Midbrain (tissue), 1 donor: ENCODE measurements at places on chromosomes 13 and 19.

DNA sequence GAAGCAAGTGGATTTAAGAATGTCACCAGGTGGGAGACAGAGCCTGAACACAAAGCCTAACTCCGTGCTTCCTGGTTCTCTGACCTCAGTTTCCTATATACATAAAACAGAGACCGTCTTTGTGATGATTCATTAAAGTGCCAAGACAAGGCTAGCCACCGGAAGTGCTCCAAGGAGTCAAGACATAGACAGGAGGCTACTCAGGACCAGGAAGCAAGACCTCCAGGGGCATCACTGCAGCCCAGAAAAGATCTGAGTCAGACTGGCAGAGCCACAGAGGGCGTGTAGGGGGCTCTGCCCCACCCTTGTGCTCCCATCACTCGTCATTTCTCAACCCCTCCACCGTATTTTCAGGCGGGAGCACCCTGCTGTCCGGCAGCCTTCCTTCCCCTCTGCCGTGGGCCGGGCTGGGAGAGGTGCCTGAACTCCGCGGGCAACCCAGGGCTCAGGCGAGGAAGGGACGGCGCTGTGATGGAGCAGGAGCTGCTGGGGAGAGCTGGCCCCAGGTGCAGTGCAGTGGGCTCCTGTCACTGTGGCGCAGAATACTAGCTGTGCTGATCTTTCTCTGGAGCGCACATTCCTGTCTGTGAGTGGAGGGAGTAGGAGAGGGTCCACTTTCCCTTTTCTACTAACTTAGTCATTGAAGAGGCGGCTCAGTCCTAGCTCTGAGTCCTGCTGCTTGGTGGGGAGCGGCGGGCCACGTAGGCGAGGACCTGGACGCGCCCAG, 134.7 kb upstream of the GPR12 start:
- no peak for DNase-seq

DNA sequence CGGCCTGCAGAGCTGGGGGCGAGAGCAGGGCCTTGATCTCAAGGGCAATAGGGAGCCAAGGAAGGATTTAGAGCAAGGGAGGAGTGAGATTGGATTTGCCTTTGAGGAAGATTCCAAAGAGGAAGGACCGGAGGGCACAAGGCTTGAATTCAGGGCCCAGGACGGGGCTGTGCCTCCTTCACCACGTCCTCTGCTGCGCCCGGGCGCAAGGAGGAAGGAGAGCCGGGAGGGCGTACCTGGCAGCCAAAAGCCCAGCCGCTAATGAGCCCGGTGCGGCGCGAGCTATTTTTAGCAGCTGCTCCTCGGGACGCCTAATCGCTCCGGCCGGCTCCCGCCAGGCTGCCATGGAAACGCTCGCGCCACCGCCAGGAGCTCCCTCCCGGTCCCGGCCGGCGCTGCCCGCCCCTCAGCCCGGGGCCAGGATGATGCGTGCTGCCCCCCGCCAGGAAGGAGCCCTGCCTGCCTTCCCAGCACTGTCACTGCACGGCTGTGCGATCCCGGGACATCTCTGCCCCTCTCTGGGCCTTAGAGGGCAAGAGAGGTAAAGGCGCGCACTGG, 31.3 kb downstream of the TINCR start:
- peak; percentile 59 for DNase-seq

- no peak for DNase-seq
Measured at GRCh38 chr13:109910194-109910593, 123.8 kb upstream of the IRS2 start.

GRCh38 chr19:38284422-38284821, 19.6 kb upstream of the C19orf33 start:
- DNase-seq, result no peak

- no peak for DNase-seq
Measured at GRCh38 chr13:38656699-38657098, 30.2 kb upstream of the FREM2 start.

GRCh38 chr19:50720921-50721381, 1.3 kb upstream of the SHANK1 start:
- DNase-seq, result no peak

DNA sequence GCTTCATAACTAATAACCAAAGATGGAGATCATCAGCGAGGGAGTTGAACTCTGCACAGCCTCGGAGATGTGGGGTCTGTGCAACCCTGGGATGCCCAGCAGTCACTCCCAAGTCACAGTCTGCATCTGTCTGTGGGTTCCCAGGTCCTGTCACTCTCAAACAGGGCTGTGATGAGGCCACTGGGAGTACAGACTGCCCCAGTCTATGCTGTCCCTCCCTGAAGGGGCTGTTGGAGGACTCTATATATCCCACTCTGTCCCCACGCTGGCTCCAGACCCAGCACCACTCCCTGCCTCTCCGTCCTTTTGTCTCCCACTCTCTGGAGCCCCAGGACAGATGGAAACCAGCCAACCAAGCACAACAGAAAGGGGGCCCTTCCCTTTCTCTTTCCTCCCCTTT, 26.2 kb upstream of the C13orf42 start:
- DNase-seq, result no peak

GRCh38 chr19:11324079-11324661, 15.3 kb downstream of the RAB3D start:
- DNase-seq, result peak; percentile 66

DNA sequence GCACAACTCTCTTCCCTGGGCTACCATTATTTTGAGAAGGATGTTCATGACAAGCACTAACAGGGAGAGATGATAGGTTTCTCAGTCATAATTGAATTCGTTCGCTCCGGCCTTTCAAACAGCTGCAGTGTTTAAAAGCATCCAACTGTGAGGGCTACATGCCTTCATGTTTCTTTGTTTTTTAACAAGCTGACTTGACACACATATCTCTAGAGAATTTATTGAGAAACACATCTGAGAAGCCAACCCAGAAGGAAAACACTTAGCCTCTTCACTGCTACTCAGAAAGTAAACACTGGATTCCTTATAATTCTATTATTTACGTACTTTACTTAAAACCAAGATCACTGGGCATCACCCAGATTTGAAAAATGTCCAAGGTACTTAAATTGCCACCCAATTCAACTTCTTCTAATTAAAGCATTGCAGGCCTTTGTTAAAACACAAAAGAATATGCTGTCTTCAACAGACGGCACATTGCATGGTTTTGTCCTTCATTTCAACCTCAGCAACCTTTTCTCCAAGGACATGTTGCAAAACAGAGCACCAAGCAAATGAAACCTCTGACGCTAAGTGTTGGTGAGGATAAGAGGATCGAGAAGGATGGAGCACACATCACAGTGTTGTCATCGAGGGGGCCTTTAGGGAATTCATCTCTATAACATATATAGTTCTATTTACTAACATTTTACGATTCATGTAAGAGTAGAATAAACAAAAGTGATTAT, 75.8 kb downstream of the TBC1D4 start:
- no peak for DNase-seq

DNA sequence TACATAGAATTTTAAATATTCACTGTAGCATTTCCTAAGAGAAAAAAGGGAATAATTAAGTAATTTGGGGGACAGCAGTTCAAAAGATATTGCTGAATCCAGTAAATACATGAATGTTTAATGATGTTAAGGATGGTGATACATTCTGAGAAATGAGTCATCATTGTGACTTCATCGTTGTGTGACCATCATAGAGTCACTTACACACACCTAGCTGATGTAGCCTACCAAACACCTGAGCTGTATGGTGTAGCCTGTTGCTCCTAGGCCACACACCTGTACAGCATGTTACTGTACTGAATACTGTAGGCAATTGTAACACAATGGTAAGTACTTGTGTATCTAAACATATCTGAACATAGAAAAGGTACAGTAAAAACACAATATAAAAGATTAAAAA, 34.8 kb downstream of the ATP7B start:
- DNase-seq, result no peak

- DNase-seq, result no peak
Measured at GRCh38 chr19:10086591-10087192, 575 bp downstream of the SHFL start.

DNA sequence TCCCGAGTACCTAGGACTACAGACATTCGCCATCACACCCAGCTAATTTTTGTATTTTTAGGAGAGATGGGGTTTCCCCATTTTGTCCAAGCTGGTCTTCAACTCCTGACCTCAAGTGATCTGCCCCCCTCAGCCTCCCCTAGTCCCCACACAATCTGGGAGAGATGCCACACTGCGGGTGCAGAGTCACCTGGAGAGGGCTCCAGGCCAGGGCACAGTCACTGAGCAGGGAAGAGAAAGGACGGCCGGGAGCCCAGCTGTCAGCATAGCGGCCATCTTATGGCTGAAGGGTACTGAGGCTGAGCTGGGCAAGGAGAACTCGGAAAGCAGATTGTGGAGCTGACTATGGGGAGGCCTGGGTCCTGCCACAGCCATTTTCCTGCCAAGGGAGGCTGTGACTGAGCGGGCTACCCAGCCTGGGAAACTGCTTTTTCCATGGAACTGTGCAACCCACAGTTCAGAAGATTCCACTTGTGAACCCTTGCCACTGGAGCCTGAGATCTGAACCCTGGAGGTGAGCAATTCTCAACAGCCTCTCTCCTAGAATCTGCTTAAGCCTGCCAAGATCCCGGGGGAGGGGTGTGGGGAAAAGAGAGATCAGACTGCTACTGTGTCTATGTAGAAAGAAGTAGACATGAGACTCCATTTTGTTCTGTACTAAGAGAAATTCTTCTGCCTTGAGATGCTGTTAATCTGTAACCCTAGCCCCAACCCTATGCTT, 109.2 kb downstream of the ZNF486 start:
- DNase-seq, result no peak

DNA sequence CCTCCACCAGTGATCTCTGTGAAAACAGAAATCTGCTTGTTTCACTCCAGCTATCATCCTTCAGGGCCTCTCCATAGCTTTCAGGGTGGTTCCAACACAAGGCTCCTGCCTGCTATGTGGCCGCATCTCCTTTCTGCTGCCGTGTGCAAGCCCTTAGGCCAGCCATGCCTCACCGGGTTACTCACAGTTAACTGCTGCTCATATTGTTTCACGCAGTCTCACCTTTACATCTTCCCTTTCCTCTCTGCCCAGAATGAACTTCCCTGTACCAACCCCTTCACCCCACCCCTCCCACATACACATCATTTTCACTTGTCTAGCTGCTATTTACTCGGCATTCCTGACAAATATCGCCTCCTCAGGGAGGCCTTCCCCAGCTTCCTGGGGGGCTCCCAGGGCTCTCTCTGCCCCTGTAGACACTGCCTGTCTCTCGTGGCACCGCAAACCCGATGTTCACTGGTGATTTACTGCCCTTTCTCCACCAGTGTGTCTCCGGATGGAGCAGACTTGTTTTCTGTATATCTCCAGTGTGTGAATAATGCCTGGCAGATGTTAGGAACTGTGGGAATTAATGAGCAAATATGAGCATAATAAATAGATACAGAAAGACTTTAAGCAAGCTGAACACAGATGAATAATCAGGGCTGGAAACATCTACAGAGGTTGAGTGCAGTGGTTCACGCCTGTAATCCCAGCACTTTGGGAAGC, 39.3 kb upstream of the GPR183 start:
- no peak for DNase-seq

- no peak for DNase-seq
Measured at GRCh38 chr13:95243207-95243606, 58.0 kb downstream of the ABCC4 start.

DNA sequence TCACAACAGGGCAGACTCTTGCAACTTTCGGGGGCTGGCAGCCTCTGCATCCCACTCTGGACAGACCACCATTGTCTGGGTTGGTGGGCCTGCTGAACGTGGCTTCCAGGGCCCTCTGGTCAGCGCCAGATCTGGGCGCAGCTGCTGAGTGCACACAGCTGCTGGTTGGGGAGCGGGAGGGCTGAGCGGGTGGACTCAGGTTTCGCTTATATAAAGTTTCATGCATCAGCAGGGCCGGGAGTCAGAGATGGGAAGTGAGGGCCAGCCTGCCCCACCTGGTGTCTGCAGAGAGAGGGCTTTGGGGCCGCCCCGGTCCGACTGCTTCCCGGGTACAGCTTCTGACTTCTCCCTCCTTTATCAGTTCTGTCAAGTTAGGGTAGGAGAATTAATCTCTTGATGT, 6.9 kb downstream of the ARHGEF7 start:
- DNase-seq, result no peak

DNA sequence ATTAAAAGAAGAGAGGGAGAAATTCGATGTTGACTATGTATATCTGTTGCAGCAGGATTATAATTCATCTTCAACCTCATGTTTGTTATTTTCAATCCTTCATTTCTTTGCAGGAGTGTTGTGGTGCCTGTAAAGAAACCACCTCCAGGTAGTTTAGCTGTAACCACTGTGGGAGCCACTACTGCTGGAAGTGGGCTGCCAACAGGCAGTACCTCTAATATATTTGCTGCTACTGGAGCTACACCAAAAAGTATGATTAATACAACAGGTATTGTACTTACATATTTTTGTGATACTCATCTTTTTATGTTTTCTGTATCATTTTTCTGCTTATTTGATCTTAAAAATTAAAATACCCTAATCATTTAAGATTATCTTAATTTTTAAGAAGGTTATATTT, 266.5 kb downstream of the NBEA start:
- no peak for DNase-seq

- no peak for DNase-seq
Measured at GRCh38 chr19:40744554-40745401, 5.5 kb downstream of the ACTMAP start.

DNA sequence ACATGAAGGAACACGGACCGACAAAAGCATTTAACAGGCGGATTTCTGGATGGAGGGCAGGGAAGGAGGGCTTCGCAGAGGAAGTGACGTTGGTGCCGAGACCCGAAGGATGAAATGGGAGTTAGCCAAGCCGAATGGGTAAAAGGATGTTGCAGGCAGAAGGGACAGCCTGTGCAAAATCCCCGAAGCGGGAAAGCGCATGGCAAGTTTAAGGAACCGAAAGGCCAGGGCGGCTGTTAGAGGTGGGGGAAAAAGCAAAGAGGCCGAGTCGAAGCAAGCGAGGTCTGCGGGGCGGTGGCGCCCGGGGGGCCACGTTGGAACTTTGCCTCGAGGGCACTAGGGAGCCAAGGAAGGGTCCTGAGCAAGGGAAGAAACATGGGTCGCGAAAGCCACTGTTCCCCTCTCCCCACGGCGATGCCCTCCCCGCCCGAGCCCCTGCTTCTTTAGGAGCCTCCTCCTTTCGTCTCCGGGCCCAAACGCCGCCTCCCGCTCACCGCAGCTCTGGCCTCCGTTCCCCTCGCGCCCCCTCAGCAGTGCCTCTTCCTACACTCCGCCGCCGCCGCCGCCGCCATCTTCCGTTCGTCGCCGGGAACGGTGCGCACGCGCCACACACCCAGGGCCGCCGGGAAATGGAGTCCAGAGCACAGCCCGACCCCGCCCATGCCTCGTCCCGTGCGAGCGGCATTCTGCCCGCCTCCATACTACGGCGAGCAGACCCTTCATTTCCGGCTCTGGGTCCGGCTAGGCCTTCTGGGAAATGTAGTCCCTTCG, at the start of gene SYMPK:
Gene SYMPK, minus strand, starts transcription at position 584 of the 771 bp plus-strand sequence. CDS start 8,652 bp downstream, outside the sequence.
- DNase-seq, result peak; percentile 99

DNA sequence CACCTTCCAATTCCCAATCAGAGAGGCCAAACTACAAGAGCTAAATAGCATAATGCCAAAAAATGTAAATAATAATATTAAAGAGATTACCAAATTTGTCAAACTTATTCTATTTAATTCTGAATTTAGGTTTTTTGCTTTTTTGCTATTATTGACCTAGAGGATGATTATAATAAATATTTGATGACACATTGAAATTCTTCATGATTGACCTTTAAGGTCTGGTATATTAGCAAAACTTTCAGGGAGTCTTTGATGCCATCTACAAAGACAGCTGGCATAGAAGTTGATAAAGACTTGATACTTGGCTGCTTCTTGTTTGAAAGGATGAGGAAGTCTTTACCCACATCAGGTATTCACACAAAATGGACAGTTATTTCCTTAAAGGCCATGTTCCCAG, 659.8 kb upstream of the GPC6 start:
- DNase-seq, result no peak
